GM23338 (cell line): ENCODE measurements at places on chromosomes 16 and 17. TPM values are rescaled to one million over a fixed set of nuclear protein-coding genes. Genes with fewer than 3 reads are reported as not detected.

DNA sequence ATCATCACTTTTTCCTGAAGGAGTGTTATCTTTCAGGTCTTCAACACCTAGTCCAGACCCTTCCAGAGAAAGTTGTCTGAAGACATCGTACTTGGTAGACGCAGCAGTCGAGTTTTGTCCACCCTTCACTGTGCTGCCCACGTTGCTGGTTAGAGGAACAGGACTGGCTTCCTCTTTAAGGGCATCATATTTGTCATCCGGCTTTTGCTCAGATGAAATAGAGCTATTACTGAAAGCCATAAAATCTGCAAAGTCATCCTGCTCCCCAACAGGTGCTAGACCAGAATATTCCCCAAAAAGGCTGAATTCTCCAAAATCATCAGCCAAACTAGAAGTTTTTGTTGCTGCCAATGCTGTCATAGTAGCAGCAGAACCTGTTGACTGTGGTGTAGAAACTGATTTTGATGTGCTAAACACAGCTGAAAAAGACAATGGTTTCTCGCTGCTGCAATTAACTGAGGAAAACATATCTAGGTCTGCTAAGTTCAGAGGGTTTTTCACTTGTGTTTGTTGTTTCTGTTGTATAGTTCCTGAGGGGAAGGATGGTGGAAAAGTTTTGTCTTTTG lies 55.7 kb downstream of the SYNRG start:
- no peak for DNase-seq
- H3K4me1 ChIP-seq, result no peaks in the 10 kb centered on the region
- no peak overlapping the region for H3K27ac ChIP-seq

DNA sequence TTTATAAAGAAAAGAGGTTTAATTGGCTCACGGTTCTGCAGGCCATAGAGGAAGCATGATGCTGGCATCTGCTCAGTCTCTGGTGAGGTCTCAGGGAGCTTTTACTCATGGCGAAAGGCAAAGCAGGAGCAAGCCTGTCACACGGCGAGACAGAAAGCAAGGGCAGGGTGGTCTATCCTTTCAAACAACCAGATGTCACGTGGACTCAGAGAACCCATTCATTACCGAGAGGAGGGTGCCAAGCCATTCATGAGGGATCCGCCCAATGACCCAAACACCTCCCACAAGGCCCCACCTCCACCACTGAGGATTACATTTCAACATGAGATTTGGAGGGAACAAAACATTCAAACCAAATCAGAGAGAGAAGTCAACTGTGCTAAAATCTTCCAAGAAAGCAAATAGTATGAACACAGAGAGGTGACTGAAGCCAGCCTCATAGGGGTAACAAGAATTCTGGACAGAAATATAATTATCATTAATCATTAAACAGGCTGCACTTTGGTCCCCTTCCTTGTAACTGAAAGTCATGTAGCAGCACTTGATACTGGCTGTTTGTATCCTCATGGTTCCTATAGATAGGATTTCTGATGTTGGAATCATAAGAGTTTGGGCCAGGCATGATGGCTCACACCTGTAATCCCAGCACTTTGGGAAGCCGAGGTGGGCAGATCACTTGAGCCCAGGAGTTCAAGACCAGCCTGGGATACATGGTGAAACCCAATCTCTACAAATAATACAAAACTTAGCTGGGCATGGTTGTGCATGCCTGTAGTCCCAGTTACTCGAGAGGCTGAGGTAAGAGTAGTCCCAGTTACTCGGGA lies 52.5 kb upstream of the B4GALNT2 start:
- no peak overlapping the region for H3K4me3 ChIP-seq
- DNase-seq, result no peak
- no peaks in the 10 kb centered on the region for H3K27me3 ChIP-seq
- H3K27ac ChIP-seq, result no peak overlapping the region
- H3K4me1 ChIP-seq, result no peaks in the 10 kb centered on the region

DNA sequence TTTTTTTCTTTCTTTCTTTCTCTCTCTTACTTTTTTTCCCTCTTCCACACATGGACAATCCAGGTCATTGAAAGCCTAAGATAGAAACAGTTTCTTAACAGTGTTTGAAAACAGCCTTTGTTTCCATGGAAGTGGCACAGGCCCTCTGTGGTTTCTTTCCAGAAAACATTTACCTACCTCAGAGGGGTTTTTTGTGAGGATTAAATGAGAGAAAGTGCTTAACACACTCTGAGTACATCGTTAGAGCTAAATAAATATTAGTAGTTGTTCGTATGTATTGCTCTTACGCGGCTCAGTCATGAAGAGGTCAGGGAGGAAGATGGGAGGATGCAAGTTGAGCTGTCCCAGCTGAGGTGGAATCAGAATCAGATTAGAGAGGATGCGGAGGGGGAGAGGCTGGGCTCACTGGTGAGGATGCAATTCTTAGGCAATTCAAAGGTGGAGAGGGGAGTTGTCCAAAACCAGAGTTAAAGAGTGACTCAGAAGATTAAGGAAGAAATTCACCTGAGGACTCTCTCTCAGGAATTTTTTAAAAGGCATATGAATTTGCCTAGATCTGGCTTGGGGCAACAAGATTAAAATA lies 345.4 kb downstream of the PMP22 start:
- peak; percentile 22 for DNase-seq
- H3K4me3 ChIP-seq, result no peak overlapping the region
- peak overlapping the region; percentile 68 for H3K27ac ChIP-seq

DNA sequence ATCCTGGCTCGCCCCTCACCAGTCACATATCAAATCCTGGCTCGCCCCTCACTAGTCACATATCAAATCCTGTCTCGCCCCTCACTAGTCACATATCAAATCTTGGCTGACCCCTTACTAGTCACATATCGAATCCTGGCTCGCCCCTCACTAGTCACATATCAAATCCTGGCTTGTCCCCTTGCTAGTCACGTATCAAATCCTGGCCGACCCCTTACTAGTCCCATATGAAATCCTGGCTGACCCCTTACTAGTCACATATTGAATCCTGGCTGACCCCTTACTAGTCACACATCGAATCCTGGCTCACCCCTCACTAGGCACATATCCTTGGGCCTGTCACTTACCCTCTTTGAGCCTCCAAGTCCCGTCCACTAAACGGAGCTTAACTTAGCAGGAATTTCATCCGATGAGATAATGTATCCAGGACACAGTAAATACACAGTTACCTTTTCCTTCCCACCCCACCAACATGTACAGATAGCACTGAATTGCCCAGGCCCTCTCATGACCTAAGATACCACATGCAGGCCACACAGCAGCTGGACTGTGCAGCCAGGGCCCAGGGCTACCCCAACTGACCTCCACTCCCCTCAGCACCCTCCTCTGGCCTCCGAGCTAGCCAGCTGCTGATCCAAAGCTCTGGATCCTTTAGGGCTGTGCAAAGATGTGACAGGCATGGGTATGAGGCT lies 157.8 kb upstream of the RPH3AL start:
- H3K27ac ChIP-seq, result no peak overlapping the region
- H3K27me3 ChIP-seq, result no peaks in the 10 kb centered on the region
- no peaks in the 10 kb centered on the region for H3K36me3 ChIP-seq
- no peak overlapping the region for H3K4me3 ChIP-seq
- no peak for DNase-seq

GRCh38 chr16:85707528-85708095 lies 18.9 kb upstream of the GINS2 start:
- no peaks in the 10 kb centered on the region for H3K36me3 ChIP-seq
- H3K4me3 ChIP-seq, result no peak overlapping the region
- H3K27ac ChIP-seq, result no peak overlapping the region
- no peaks in the 10 kb centered on the region for H3K27me3 ChIP-seq
- no peak for DNase-seq

GRCh38 chr17:42289611-42290181 lies 1.4 kb downstream of the STAT5A start:
- no peaks in the 10 kb centered on the region for H3K36me3 ChIP-seq
- no peak for DNase-seq
- peaks cover 11% of the 10 kb centered on the region for H3K4me1 ChIP-seq
- peaks cover 42% of the 10 kb centered on the region for H3K27me3 ChIP-seq

- H3K27me3 ChIP-seq, result peaks cover 25% of the 10 kb centered on the region
- H3K4me1 ChIP-seq, result no peaks in the 10 kb centered on the region
- DNase-seq, result peak; percentile 87
- no peak overlapping the region for H3K27ac ChIP-seq
- no peaks in the 10 kb centered on the region for H3K36me3 ChIP-seq
Measured at GRCh38 chr16:55760310-55761001, 72.4 kb downstream of the CES1 start.

DNA sequence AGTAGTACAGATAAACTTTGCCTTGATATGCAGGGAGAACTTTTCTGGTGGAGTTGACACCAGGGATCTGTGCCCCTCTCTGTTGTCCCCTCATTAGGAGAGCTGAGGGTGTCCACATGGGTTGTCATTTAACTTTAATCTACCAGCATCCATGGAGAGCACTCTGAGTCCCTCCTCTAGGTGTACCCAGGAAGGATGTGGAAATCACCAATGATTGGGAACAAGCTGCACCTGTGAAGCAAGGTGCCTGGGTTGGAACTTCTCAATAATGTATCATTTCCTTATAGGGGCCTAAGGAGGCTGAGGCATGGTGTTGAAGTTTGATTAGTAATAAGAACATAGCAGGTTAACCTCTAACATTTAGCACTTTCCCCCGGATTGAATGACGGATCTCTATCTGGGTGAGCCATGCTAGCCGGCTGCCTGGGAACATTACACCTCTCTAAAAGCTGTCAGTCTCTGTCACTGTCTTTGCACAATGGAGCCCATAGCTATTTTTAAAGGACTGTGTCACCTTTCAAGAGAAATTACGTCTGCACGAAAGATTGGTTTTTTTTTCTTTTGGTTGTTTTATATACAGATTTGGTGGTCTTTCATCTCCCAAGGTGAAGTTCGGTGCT lies 239.3 kb downstream of the MAF start:
- H3K4me3 ChIP-seq, result no peak overlapping the region
- H3K27ac ChIP-seq, result no peak overlapping the region
- no peaks in the 10 kb centered on the region for H3K36me3 ChIP-seq
- H3K4me1 ChIP-seq, result no peaks in the 10 kb centered on the region

GRCh38 chr16:50731130-50731988 lies 10.5 kb upstream of the CYLD start:
- H3K27ac ChIP-seq, result no peak overlapping the region
- H3K36me3 ChIP-seq, result no peaks in the 10 kb centered on the region
- H3K4me3 ChIP-seq, result no peak overlapping the region
- H3K4me1 ChIP-seq, result no peaks in the 10 kb centered on the region
- DNase-seq, result no peak
- no peaks in the 10 kb centered on the region for H3K27me3 ChIP-seq

- H3K4me3 ChIP-seq, result no peak overlapping the region
- H3K27ac ChIP-seq, result no peak overlapping the region
- no peaks in the 10 kb centered on the region for H3K36me3 ChIP-seq
- no peaks in the 10 kb centered on the region for H3K4me1 ChIP-seq
- H3K27me3 ChIP-seq, result no peaks in the 10 kb centered on the region
- no peak for DNase-seq
Measured at GRCh38 chr17:55540414-55541091, 29.3 kb upstream of the SMIM36 start.

DNA sequence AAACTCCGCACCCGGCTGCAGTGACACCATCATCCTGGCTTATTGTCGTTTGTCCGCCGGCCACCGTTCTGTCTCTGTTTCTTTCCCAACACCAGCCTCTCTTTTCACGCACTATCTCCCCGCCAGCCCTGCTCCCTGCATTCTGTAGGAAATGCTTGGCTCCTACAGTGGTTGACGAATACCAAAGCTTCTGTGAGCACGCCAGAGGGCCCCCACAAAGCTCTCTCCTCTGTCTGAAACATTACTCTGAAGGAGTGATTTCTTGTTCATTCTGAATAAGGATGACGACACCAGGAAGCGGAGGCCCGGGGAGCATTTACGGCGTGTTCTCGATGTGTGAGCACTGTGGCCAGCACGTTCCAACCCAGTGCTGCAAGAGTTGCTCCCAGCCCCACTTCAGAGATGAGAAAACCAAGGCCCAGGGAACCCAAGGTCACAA lies 58.8 kb downstream of the ADCY9 start:
- H3K27me3 ChIP-seq, result no peaks in the 10 kb centered on the region
- DNase-seq, result no peak
- no peaks in the 10 kb centered on the region for H3K36me3 ChIP-seq
- H3K4me1 ChIP-seq, result peaks cover 9% of the 10 kb centered on the region
- H3K4me3 ChIP-seq, result no peak overlapping the region
- H3K27ac ChIP-seq, result no peak overlapping the region

GRCh38 chr16:15682105-15682570 lies 32.1 kb downstream of the NDE1 start:
- H3K36me3 ChIP-seq, result peaks cover 5% of the 10 kb centered on the region; the same call in 1 of the 2 replicates
- H3K27me3 ChIP-seq, result no peaks in the 10 kb centered on the region

GRCh38 chr16:30837904-30838303 lies 50.9 kb upstream of the ZNF629 start:
- no peak overlapping the region for H3K27ac ChIP-seq
- H3K4me1 ChIP-seq, result no peaks in the 10 kb centered on the region
- H3K4me3 ChIP-seq, result no peak overlapping the region
- H3K36me3 ChIP-seq, result no peaks in the 10 kb centered on the region
- no peak for DNase-seq

DNA sequence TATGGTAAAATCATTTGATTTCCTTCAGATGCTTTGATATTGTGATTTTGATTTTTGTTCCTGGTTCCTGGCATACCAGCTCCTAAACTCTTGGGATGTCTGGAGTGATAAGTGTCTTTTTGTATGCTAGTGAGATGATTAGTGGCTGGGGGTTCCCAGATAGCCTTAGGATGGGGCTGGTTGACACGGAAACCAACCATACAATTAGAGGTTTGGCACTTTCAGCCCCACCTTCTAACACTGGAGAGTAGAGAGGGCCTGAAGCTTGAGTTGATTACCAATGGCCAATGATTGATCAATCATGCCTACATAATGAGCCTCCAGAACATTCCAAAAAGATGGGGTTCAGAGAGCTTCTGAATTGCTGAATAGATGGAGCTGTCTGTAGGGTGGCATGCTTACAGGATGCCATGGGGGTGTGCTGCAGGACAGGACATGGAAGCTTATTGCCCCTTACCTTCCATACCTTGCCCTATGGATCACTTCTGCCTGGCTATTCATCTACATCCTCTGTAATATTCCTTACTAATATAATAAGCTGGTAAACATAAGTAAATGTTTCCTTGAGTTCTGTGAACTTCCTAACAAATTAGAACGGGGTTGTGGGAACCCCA lies 22.8 kb downstream of the RNF112 start:
- H3K27ac ChIP-seq, result peak overlapping the region; percentile 41; the same call in 1 of the 2 replicates
- peak; percentile 33 for DNase-seq
- H3K27me3 ChIP-seq, result no peaks in the 10 kb centered on the region

The KCNH6 gene
- total RNA-seq, result 2.8 and 3.0 TPM in 2 replicates

The RAB26 gene
- total RNA-seq, result 3.7 and 4.1 TPM in 2 replicates

The CFAP97D1 gene
- 0.07 and 0.12 TPM in 2 replicates for total RNA-seq

DNA sequence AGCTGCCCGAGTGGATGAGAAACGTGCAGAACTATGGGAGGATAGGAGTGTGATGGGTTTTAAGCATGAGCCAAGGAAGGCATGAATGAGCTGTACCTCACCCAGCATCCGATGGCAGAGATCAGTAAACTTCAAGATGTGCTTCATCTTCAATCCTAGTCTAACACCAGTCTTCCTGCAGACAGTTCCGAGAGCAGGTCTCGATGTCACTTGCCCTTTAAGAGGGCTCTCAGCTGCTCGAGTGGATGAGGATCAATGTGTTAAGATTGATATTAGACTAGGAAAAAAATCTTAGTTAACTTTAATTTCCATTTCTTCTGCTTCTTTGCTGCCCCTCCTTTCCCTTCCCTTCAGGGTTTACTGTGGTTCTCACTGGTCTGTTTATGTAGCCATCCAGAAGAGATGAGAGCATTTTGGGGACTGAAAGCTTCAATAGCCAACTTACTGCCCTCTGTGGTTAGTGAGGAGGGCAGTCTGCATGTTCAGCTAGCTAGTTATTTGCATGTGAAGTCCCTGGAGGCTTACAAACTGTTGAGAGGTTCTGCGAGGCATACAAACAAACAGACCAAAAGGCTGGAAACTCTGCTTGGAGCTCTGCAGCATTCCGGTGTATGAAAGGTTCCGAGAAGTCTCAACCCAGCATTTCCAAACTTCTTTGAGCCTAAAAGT lies 15.3 kb downstream of the KLHL36 start:
- H3K4me1 ChIP-seq, result peaks cover 34% of the 10 kb centered on the region
- H3K27me3 ChIP-seq, result no peaks in the 10 kb centered on the region
- no peak overlapping the region; the same call in 1 of the 2 replicates for H3K27ac ChIP-seq
- no peaks in the 10 kb centered on the region for H3K36me3 ChIP-seq
